ENCODE measurements at places on chromosomes 12 and 14.

DNA sequence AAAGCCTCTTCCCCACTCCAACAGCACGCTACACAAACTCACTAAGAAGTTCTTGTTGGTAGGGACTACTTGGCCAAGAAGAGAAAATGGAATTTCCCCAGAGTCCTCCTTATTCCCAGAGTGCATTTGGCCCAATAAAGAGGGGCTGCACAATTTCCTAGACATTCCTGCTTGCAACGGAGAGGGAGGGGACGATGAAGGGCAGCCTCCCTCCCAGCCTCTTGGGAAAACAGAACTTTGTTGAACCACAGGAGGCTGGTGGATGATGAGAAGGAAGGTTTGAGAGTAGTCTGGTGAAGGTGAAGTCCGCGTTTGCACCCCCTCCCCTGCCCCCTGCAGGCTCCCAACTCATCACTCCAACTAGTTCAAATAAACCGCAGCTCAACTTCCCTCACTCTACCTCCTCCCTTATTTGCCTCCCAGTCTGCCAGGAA lies 19.1 kb upstream of the TBX3 start:
- peak; percentile 58 for DNase-seq

DNA sequence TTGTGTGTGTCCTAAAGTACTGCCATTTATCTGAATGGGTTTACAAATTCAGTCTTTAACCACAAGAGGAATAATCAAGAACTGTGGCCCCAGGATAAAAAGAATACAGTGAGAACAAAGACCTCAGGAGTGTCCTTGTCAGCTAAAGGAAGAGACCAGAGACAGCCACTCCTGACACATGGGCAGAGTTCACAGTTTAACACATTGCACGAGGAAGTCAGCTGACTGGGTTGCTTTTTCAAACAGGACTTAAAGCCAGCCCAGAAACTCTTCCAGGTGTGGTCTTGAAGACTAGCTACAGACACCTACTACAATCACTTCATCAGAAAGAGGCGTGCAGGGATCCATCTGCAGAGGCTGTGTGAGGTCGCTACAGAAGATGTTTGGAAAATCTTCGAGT lies 42.8 kb downstream of the GNS start:
- DNase-seq, result no peak

GRCh38 chr12:102512523-102512922 lies 32.2 kb upstream of the IGF1 start:
- DNase-seq, result no peak

- DNase-seq, result no peak
These were observed 61.9 kb upstream of the PARP11 start for GRCh38 chr12:3935078-3935477.

DNA sequence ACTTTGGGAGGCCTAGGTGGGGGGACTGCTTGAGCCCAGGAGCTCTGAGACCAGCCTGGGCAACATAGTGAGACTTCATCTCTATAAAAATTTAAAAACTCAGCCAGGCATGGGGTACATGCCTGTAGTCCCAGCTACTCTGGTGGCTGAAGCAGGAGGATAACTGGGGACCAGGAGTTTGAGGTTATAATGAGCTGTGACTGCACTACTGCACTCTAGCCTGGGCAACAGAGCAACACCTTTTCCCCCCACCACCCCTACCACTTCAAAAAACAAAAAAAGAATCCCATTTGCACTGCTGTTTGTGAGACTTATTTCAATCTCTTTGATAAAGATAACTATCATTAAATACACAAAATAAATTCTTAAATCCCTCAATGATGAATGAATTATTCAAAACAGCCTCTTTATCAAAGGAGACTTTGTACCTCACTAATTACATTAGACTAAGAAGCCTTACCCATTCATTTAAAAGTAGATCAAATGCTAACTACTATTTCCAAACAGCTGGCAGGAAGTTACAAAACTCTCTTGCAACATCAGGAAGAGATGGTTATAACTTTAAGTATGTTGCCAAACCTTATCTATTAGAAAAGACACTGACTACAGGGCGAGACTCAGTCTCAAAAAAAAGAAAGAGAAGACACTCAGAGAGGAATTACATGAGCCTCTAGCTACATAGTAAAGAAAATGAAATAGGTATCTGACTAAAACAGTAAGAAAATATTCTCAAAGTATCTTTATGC lies 14.7 kb downstream of the BLTP3B start:
- DNase-seq, result no peak

Data from NCI-H69 (cell line).